AG08396 (cell line): ENCODE measurements at places on chromosomes 7 and 10.

- DNase-seq, result no peak
Observed at GRCh38 chr7:84249656-84250055, 55.1 kb upstream of the SEMA3A start.

DNA sequence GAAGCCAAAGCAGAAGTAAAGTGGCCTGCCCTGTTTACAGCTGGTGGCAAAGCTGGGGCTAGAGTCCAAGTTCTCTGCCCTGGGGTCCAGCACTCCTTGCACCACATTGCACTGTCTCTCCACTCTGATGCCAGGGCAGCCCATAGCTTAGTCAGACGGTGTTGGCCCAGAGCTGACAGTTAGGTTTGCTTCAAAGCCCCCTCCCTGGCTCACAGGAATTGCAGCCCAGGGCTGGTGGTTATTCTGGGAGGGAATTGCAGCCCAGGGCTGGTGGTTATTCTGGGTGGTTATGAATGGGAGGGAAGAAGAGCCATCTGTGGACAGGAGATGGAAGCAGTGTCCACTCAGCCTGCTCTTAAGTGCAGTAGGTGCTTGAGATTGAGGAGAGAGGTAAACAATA is 88.9 kb downstream of the SCRN1 start:
- no peak for DNase-seq

- DNase-seq, result no peak
Observed at GRCh38 chr7:95376632-95377400, 19.4 kb downstream of the PON3 start.

DNA sequence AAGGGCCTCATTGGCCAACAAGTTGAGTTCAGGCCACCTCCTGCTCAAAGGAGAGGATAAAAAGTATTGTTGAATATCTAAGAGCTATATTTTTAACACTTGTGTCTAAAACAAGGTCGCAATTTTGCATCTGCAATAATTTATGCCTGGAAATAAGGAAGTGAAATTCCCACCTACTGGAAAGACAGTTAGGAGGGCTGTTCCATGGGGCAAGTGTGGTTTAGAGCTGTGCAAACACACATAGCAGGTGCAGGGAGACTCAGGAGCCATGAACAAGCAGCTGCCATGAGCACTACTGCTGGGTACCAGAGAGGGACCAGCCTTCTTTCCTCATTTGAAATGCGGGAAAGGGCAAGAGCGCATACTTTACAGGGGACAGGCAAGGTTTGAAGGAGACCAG is 35.5 kb upstream of the IKZF1 start:
- DNase-seq, result no peak

DNA sequence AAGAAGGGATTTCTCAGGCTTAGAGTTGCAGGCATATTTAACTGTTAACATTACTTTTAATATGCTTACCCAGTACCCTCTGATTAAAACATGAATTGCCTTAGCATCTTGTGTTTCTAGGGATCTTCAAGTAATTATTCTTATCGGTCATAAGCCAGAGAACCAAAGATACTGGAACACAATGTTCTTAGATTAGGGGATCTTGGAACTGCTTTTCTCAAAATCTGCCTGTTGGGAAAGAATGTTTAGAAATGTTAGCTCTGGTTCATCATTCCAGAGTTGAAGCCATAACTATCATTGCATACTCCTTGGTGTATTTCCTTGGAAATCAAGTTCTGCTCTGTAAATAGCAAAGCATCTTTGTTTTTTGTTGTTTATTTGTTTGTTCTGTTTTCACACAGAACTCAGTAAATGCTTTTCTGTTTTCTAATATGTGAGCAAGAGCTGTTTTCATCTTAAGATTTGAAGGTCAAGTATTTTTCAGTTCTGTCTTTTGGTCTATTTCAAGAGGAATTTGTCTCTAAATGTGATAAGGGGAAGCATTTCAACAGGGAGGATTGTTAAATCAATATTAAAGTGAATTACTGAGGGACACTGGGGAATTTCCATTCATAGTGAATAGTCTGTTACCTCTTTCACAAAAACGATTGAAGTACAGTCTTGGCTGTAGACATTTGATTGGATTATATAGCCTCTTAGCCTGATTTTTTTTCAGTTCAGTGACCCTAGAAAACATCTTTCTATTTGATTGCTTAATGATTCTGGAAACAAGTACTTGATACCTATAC is 103.2 kb upstream of the CYP26C1 start:
- DNase-seq, result no peak

GRCh38 chr10:30911303-30911863 is 120.3 kb downstream of the ZNF438 start:
- no peak for DNase-seq

DNA sequence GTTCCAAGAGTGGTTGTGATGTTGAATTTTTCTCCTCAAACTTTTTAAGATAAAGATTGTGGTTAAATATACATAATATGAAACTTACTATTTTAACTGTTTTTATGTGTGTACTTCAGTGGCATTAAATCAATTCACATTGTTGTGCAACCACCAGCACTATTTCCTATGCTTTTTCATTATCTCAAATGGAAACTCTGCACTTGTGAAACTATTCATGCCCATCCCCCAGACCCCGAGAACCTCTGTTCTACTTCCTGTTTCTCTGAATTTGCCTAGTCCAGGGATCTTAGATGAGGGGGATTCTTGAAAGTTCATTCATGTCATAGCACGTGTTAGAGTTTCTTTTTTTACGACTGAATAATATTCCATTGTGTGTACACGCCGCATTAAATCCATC is 67.0 kb downstream of the WDR37 start:
- DNase-seq, result no peak

DNA sequence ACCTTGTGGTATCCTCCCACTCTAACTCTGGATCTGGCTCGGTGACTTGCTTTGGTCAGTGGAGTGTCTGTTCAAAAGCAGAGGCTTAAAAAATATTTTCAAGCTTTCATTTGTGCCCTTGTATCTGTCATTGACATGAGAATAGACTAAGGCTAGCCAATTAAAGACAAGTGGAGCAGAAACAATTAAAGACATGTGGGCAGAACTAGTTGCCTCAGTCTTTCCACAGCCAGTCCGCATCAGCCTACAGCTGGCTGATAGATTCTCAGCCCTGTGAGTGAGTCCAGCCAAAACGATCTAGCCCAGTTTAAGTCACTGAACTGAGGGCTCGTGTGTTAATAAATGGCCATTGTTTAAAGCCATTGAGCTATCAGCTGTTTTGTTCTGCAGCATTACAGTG is 185.2 kb upstream of the DGKB start:
- no peak for DNase-seq

- DNase-seq, result peak; percentile 5
Observed at GRCh38 chr7:135164357-135165061, 6.0 kb downstream of the CYREN start.

- DNase-seq, result peak; percentile 80
Observed at GRCh38 chr7:44633254-44634186, 27.1 kb downstream of the OGDH start.

- no peak for DNase-seq
Observed at GRCh38 chr10:22345301-22346095, at the start of gene SPAG6. SPAG6 (plus strand) TSS chr10:22345496; CDS start chr10:22345612, 116 bp downstream.

GRCh38 chr10:76618171-76618570 is 1019.4 kb downstream of the KCNMA1 start:
- no peak for DNase-seq

GRCh38 chr10:95640891-95641315 is 15.6 kb downstream of the ALDH18A1 start:
- DNase-seq, result no peak

GRCh38 chr7:133310232-133310862 is 57.5 kb downstream of the EXOC4 start:
- no peak for DNase-seq

DNA sequence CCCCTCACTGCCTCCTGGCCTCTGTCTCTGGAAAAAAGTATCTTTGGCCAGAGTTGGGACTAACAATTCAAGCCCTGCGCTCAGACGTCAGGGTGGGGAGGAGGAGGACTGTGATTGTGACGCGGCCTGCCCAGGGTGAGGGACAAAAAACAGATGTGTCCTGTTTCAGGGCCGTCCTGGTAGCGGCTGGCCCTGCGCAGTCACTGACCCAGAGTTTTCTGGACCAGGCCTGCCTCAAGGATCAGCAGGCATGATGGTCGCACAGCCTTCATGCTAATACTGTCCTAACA is 110.1 kb downstream of the CYTH3 start:
- no peak for DNase-seq

DNA sequence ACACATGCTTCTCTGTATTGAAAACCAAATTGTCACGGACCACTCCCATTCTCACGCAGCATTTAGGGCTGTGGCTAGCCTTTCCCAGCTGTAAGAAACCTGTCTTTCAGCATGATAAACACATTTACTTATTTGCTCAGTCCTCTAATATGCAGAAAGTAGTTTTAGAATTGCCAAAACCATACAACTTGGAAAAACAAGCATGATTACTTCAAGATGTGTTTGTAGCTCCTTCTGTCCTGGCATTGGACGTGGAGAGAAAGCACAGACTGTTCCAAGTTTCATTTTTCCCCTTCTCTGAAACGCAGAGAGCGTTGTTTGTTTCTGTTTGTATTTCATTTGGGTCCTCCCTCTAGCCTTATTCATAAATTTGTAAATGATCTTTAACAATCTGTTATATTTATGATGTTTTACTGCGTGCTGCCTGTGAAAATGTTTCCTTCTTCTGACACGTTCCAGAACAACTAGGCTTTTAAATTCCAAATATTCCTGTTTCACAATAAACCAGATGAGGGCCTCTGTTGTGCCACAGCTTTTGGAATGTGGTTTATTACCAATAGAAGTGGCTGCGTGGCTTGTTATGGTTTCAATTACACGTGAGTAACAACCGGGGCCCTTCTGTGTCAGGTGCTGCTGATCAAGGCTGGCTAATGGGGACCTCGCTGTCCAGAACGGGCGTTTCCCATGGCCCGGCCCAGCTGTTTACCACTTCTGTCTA is 26.1 kb downstream of the MNX1 start:
- DNase-seq, result peak; percentile 66

GRCh38 chr7:101581891-101582290 is 47.2 kb downstream of the MYL10 start:
- DNase-seq, result no peak

GRCh38 chr7:35680403-35681013 is 14.4 kb downstream of the HERPUD2 start:
- no peak for DNase-seq

DNA sequence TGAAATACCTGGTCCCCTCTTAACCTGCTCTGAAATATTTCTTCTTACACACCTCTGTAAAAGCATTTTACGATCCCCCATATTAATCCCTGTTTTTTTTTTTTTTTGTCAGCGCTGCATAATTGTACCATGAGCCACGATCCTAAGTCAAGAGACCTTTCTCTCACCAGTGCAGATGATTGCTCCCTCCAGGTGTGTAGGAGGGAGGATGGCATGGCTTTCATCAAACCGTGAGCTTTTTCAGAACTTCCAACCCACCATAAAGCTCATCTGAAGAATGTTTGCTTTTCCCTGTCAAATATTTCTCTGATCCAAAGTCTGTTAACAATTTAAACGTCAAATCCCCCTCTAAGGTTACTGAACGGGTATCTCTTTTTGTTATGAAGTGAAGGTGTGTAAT is 28.2 kb upstream of the SEPHS1 start:
- no peak for DNase-seq

GRCh38 chr7:26345837-26346236 is 54.2 kb downstream of the SNX10 start:
- DNase-seq, result no peak

- no peak for DNase-seq
Observed at GRCh38 chr10:49332333-49332732, 33.4 kb downstream of the C10orf71 start.

GRCh38 chr10:104631946-104632345 is 9.1 kb upstream of the SORCS3 start:
- DNase-seq, result no peak

DNA sequence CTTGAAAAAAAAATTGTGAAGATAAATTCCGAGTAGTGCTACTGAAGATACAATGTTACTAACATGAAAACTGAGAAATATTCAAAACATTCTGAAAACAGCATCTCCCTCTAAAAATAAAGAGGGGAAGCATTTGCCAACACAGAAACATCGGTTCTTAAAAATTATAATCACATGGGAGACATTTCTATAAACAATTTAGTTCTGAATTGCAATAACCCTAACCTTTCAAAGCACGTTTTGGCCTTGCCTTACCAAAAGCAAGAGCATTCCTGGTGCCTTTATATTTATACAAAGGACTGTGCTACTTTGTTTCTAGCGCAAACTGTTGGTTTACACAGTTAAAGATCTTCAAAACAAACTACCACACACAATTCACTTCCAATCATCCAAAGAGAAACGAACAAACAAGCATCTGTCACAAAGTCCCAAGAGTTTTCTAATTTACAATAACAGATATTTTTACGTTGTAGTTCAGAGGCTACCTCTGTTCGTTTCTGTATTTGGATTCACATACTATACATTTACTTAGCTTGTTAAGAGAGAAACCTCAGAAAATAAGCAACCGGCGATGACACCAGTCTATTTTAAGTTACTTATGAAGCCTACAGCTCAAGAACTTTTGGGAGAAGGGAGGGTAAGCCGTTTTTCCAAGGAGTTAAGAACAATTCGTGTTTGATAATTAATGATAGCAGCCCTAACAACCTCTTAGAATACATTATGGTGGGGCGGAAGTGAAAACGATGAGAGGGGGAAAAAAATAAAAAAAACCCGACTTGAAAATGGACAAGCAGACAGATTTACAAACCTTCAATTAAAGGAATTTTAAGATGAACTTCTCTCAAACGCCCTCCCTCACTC is 1.3 kb downstream of the ABI1 start:
- DNase-seq, result no peak

- no peak for DNase-seq
Observed at GRCh38 chr7:131355917-131356777, 28.5 kb downstream of the MKLN1 start.

GRCh38 chr10:7408291-7409044 is 2.4 kb downstream of the SFMBT2 start:
- peak; percentile 58 for DNase-seq

- DNase-seq, result no peak
Observed at GRCh38 chr7:49563693-49564378, 209.6 kb upstream of the VWC2 start.

GRCh38 chr7:102073931-102074880 is 212.5 kb upstream of the SH2B2 start:
- DNase-seq, result peak; percentile 21

DNA sequence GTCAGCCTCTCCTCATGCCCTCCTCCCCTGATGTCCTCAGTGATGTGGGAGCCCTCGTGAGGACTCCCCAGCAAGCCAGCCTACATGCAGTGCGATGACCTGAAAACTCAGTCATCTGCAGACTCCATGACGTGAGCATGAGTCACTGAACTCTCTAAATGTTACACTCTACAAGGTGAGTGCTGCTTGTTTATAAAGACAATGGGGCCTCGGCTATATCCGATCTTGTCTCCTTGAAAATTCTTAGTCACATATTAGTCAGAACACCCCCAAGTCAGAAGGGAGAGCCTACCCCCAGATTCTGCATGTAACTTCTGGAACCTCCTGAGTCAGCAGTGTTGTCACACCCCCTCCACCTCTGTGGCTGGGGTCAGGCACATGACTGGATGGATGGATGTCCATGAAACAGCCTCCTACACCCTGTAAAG is 673.8 kb downstream of the INHBA start:
- DNase-seq, result peak; percentile 67
